ENCODE measurements at places on chromosomes 16 and 17. TPM values are rescaled to one million over a fixed set of nuclear protein-coding genes. Genes with fewer than 3 reads are reported as not detected.

DNA sequence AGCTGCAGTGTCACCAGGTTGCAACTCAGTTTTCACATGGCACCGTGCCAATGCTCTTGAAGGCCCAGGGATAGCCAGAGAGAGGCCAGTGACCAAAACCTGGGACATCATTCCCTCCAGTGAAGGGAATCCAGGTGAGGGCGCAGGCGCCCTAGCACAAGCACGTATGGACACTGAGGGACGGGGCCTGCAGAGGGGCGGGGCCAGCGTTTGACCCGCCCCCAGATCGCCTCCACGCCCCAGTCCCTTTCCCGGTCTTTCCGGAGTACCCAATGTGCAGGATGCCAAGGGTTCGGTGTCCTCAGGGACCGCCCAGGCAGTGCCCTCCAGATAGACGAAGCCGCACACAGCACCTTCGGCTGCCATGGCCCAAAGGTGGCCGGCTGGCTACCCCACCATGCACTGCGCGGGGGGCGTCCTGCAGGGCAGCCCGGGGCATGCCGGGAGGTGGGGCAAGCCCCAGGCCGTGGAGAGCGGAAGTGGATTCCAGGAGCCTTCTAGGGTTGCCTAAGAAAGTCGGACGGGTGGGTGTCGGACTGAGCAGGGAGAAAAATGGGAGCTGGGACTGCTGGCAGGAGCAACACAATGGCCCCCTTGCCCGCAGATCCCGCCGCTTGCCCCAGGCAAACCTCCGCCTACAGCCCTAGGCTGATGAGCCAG, 4.6 kb downstream of the SLC12A4 start:
- DNase-seq, result no peak

- DNase-seq, result no peak
Measured at GRCh38 chr16:12833926-12834325, 30.2 kb upstream of the CPPED1 start.

GUCY2D gene
- total RNA-seq, result not detected

AP1G1 gene
- 100.0 TPM for total RNA-seq

GRCh38 chr17:8420041-8420934, 15.4 kb upstream of the NDEL1 start:
- DNase-seq, result no peak

DNA sequence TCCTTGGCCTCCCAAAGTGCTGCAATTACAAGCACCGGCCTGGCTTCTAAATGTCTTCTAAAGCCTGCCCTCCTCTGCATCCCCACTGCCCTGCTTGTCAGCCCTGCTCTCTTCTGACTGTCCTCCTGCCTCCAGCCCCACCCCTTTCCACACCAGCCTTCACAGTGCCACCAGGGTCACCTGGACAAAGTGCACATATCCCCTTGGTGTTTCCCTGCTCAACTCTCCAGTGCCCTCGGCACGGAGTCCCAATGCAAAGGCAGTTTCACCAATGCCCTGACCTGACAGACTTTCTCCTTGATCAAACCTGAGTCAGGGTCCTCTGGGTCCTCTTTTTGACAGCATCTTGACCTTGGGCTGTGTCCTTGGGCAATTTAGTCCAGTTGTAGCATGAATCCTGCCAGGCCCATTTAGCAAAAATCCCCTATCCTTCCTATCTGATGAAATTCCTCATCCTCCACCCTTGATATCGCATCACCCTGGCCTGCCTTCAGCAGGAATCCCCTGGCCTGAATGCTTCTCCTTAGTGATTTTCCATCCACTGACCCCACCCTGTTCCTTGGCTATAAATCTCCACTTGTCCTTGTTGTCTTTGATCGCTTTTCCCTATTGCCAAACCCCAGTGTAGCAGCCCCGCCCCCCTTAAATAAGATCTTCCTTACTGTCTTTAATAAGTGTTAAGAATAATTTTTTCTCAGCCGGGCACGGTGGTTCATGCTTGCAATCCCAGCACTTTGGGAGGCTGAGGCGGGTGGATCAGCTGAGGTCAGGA, 42.7 kb upstream of the ETV4 start:
- no peak for DNase-seq

- no peak for DNase-seq
Measured at GRCh38 chr16:22285080-22285479, 12.1 kb upstream of the POLR3E start.

DNA sequence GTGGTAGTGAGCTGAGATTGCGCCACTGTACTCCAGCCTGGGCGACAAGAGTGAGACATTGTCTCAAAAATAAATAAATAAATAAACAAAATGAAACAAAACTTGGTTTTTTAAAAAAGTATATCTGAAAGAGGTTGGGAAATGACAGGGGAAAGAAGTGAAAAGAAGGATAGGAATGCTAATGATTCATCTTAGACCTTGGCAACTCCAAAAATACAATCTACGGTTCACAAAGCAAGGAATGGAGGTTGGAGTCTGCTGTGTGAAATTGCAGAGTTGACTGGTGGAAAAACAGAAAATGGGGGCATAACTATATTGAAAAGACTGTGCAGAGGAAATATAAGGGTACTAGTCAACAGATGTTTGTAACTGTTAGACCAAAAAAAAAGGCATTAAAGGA, 40.0 kb upstream of the CD300E start:
- DNase-seq, result no peak

ABCC6 gene
- total RNA-seq, result 3.9 TPM

CNGB1 gene
- not detected for total RNA-seq

MSL1 gene
- 140 TPM for total RNA-seq

DNA sequence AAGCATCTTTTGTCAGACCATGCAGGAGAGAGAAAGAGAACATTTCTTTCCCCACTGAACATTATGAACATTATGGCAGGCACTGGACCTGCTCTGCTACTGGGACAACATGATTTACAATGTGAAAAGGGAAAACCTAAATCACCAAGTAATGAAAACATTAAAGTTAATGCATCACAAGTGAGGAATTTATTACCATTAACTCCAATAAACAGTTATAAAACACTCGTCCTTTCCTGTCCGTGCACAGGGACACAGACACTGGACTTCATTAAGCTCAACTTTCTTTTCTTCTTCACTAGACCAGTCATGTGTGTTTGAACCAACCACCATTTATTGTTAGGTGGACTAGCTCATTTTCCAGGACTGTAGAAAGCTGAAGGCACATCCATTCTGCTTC, 95.4 kb downstream of the SNX11 start:
- DNase-seq, result no peak

- DNase-seq, result no peak
Measured at GRCh38 chr17:55911186-55911585, 160.3 kb downstream of the PCTP start.

DNA sequence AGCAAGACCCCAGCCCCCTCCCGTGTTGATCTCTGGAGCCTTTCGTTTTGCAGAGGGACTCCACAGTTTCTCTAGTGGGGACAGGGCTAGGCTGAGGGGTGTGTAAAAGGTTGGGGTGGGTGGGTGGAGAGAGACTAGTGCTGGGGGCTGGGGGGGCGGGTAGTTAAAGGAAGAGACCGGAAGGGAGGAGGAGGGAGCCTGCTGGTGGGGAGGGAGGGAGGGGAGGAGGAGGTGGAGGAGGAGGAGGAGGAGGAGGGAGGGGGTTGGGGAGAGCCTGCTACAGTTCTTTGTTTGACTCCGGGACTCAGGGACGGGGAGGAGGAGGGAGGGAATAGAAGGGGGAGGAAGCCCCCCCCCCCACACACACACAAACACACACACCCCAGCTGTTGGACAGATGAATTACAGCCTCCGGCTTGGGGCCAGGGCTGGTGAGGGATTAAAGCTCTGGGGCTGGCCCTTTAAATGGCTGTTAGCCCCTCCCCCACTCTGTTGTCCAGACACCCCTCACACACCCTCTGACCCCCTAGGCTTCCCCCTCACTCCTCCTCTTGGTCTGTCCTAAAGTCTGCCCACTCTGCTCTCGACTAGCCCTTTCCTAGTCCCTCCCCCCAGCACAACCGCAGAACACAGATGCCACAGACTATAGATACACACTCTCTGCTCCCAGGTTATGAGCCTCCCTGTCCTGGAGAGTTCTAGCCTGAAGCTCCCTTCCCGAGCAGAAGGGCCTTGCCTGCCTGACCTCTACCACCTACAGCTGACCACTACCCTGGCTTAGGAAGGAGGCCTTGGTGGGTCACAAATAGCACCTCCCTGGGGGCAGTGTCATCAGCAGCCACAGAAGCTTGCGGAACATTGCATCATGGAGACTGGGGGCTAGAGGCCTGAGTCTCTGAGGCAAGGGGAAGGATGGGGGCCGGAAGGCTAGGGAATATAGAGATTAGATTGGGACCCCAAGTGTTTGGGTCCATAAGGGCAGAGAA, 4.4 kb downstream of the KDM6B start:
- DNase-seq, result no peak

ANKRD13B gene
- total RNA-seq, result 2.9 TPM

- DNase-seq, result no peak
Measured at GRCh38 chr16:5215901-5216300, 118.3 kb upstream of the EEF2KMT start.

DNA sequence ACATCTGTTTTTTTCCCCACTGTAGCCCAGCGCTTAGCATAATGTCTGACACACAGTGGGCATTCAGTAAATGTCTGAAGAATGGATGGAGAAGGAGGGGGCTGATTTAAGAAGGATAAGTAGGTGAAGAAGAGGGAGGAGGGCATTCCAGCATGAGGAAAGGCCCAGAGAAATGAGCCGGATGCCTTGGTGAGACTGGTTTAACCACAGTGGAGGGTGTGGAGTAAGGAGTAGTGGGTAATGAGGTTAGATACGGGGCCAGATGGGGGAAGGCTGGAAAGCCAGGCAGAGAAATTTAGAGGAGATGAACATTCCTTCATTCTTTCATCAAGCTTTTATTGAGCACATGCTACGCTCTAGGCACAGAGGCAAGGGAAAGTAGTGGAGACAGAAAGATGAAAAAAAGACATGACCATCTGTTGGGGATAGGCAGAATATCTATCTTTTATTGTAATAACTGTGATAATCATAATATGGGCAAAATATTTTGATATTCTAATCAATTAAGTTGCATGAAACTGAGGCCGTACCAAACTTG, 43.7 kb upstream of the NFAT5 start:
- no peak for DNase-seq

NPIPB9 gene
- 4.8 TPM for total RNA-seq

DNA sequence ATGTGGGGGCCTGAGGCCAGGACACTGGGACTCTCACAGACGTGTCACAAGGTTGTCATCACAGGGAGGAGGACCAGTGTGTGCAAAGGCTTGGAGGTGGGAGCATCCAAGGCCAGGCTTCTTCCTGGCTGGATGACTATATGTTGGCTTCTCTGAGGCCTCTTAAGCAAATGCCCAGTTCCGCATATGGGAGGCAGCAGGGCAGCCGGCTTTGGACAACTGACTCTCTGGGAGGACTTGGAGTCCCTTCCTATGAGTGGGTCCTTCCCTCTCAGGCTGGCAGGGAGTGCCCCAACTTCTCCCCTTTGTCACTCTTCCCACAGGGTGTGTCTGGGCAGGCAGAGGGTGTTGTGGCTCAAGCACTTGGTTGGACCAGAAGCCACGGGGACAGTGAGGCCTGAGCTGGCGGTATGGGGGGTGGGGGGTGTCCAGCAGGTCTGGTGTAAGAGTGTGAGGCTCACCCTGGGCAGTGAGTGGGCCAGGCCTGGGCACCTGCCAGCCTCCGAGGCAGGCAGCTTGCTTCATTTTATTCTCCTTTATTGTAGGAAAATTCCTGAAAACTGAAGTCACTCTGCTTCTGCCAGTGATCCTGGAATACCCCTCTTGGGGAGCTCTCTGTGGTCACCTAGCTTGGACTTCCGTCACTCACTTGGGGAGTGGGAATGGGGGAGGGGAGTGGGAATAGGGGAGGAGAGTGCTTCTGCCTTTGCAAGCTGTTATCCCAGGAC, 14.9 kb downstream of the ADGRG1 start:
- no peak for DNase-seq

GRCh38 chr17:80594431-80595269, 50.0 kb downstream of the RPTOR start:
- no peak for DNase-seq

TMEM92 gene
- 0.74 TPM for total RNA-seq

DNA sequence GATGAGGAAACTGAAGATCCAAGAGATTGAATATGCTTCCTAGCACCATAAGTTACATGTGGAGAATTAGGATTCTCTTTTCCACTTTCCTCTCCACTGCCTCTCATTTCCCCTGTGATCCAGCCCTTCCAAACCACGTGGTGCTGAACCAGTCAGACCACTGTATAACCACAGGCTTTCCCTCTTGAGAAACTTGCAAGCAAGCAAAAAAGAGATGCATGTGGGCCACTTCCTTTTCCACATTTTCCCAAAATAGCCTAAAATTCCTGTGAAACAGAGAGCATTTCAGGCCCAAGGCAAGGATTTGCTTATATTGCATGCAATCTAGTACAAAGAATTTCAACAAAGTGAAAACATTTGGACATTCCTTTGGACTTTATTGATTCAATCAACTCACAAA, 59.3 kb upstream of the KSR1 start:
- DNase-seq, result no peak

GRCh38 chr17:44086364-44087311, 16.1 kb downstream of the G6PC3 start:
- no peak for DNase-seq

- no peak for DNase-seq
Measured at GRCh38 chr17:44063704-44064639, 2.5 kb downstream of the LSM12 start.

- no peak for DNase-seq
Measured at GRCh38 chr16:50398336-50398735, 29.5 kb upstream of the BRD7 start.

GALR2 gene
- not detected for total RNA-seq

Measured in naive thymus-derived CD4-positive, alpha-beta T cell (primary cell).